ENCODE measurements at places on chromosomes 13 and 19.

DNA sequence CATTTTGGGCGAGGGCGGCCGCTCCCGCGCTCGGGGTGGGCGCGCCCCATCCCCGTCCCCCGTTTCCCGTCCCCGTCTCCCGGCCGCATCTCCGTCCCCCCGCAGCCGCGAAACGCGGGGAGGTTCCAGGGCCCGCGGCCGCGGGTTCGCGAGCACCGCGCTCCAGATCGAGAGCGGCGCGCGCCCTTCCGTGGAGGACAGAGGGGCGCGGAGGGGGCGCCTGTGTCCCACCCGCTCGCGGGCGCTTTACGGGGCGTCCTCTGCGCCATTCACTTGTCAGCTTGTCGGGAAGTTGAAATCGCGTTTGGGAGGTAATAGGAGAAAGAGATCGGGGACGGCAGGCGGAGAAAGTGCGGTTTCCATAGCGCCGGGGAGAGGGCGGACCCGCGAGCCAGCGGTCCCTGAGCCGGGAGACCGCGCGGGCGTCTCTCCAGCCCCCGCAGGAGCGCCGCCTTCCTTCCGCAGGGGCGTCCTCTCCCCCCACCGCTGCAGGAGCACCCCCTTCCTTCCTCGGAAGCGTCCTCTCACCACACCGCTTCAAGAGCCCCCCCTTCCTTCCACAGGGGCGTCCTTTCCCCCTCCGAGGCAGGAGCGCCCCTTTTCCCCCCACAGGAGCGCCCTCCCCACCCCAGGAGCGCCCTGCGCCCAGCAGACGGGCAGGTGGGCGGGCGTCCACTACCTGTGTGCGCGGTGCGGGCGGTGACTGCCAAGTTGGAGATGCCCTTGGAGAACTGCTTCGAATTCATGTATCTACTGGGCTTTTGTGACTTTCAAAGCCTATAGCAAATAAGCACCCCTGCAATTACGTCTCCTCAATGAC is 962 bp upstream of the IRS2 start:
- peak; percentile 71 for DNase-seq

DNA sequence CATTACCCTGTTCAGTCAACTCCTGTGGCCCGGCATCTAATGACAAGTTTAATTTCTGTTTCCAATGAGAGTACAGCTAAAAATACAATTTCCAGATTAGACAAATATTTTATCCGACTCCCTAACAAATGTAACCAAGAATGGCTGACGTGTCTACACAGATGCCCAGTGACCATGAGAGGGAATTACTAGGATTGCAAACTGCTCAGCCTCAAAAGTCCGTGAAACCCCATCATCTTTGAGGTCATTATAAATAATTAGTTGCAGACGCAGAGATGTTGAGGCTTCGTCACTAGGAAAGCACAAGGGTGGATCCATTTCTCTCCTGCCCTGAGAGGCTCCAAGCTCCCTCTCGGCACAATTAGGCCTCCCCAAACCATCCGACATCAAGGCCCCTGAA is 104.1 kb upstream of the ZNF507 start:
- no peak for DNase-seq

DNA sequence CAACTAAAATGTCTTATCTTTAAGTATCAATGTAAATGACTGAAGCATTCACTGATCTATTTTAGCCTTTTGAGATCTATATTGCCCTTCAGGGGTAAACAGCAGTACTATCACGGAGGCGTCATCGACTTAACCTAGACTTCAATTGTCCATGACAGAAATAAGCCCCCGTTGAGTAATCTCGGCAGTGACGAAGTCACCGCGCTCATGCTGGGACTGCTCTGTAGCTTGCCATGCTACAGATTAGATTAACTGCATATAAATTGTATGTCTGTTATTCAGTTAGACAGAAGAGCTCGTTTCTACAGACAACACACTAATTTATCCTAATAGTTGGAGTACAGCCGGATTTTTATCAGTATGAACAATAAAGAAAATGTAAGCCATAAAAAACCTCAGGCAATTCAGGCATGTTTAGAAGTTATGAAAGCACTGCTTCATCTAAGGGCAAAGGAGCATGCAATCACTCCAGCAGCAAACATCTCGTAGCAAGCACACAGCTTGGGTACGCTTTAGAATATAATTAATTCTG is 56.6 kb downstream of the TUBGCP3 start:
- DNase-seq = no peak

- no peak for DNase-seq
Observed at GRCh38 chr13:24664726-24665409, 15.3 kb upstream of the ATP12A start.

GRCh38 chr13:48866249-48866648 is 109.5 kb upstream of the FNDC3A start:
- no peak for DNase-seq

DNA sequence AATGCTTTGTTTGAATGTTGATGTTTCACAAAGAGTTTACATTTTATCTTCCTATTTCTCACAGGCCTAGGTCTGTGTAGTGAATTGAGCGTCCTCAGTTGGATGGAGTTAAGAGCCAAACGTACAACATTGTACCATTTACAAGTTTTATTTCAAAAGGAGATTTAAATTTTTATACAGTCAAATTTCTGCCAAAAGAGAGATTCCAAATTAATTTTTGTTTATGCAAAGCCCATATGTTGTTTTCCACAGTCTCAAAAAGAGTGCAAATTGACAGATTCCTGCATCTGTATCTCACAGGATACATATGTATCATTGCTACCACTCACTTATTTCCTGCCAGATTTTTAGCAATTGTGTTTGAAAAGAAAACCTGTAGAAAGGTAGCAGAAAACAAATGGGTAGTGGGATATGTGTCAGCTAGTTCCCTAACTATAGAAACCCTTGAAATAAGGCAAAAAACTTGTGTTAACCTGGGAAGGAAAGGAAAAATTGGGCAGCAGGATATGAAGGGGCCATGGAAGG is 46.1 kb downstream of the DGKH start:
- DNase-seq = no peak

Data from C1 segment of cervical spinal cord (tissue), 14 donors.